Mesothelial cell of epicardium (in vitro differentiated cells): ENCODE measurements at places on chromosomes 2 and 18.

GRCh38 chr2:43604674-43605073 is 8.8 kb upstream of the THADA start:
- no peak overlapping the region for H3K27ac ChIP-seq
- DNase-seq = no peak
- no peaks in the 10 kb centered on the region for H3K4me1 ChIP-seq
- H3K4me3 ChIP-seq = no peak overlapping the region

GRCh38 chr2:236871500-236872001 is 214.1 kb upstream of the COPS8 start:
- H3K27ac ChIP-seq = peak overlapping the region; percentile 85
- H3K4me1 ChIP-seq = peaks cover 70% of the 10 kb centered on the region
- H3K27me3 ChIP-seq = no peaks in the 10 kb centered on the region
- DNase-seq = no peak
- H3K36me3 ChIP-seq = peaks cover 1% of the 10 kb centered on the region

- H3K27ac ChIP-seq = no peak overlapping the region
- no peaks in the 10 kb centered on the region for H3K36me3 ChIP-seq
- no peak overlapping the region for H3K4me3 ChIP-seq
- peaks cover 11% of the 10 kb centered on the region for H3K27me3 ChIP-seq
- DNase-seq = no peak
Observed at GRCh38 chr2:178913049-178913441, 105.8 kb upstream of the TTN start.

DNA sequence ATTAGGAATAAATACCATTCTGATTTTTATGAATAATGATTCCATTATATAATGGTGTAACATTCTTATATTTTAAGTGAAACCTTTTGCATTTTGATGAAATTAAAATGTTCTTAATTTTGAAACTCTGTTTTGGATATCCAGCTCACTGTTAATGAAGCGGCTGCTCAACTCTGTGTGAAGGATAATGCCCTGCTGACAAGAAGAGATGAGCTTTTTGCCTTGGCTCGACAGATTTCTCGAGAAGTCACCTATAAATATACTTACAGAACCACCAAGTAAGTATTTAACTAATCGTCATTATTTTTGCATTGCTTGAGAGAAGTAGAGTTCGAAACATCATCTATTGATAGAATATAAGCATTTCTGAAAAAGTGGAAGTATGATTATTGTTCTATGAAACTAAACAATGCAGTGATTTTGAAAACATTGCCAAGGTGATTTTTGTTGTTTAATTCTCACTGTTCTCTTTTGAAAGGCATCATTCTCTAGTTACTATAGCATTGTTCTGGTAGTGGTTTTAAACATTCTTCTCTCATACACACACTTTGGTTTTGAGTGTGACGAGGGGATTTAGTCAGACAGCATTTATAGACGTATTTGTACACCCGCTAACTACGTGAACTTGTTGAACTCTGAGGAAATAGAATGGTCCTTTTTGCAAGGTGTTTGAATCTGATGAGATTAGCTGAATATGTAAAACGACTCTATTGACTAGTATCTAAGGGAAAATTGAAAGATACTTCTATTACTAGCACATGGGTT is 21.5 kb downstream of the NAB1 start:
- H3K4me3 ChIP-seq = no peak overlapping the region
- no peak for DNase-seq
- peaks cover 25% of the 10 kb centered on the region for H3K36me3 ChIP-seq

- H3K4me3 ChIP-seq = no peak overlapping the region
- peaks cover 10% of the 10 kb centered on the region for H3K4me1 ChIP-seq
- no peak overlapping the region for H3K27ac ChIP-seq
- no peak for DNase-seq
- no peaks in the 10 kb centered on the region for H3K36me3 ChIP-seq
Observed at GRCh38 chr2:60849187-60849586, 32.2 kb upstream of the REL start.
